ENCODE measurements at places on chromosomes 5 and 9.

GRCh38 chr9:3331801-3332200 is 194.0 kb downstream of the RFX3 start:
- no peak for DNase-seq

- no peak for DNase-seq
Observed at GRCh38 chr5:89016741-89017303, 133.8 kb upstream of the MEF2C start.

GRCh38 chr5:143771189-143771588 is 40.8 kb upstream of the HMHB1 start:
- DNase-seq: no peak

DNA sequence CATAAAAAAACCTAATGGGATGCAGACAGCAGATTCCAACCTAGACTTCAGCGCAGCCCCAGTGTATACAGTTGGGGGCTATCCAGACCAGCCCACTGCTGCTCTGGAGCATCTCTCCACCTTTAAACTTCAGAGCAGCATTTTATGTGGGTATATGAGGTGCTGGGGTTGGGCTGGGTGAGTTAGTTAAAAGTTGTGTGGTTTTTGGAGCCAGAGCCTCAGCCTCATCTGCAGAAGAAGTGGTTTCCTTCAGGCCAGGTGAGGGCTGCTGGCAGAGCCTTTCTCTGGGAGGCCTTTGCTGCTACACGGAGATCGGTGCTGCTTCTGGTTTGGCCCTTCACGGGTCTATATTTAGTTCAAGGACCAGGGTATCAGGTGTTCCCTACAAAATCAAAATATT is 228.3 kb downstream of the PDZD2 start:
- no peak for DNase-seq

DNA sequence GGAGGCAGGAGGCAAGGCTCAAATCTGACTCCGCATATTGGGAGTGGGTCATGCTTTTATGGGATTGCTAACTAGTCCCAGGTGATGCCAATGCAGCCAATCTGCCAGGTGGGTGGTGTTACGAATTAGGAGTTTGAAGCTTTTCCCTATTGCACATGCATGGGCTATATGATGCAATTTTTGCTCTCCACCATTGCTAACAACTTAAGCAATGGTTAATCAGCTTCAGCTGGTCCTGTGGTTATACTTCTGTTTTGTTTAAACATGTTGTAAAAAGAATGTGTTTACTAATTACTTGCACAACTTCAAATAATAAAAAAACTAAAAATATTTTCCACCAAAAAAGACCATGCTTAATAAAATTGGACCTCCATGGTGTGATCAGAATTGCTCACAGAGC is 55.7 kb downstream of the SHC3 start:
- DNase-seq: no peak

DNA sequence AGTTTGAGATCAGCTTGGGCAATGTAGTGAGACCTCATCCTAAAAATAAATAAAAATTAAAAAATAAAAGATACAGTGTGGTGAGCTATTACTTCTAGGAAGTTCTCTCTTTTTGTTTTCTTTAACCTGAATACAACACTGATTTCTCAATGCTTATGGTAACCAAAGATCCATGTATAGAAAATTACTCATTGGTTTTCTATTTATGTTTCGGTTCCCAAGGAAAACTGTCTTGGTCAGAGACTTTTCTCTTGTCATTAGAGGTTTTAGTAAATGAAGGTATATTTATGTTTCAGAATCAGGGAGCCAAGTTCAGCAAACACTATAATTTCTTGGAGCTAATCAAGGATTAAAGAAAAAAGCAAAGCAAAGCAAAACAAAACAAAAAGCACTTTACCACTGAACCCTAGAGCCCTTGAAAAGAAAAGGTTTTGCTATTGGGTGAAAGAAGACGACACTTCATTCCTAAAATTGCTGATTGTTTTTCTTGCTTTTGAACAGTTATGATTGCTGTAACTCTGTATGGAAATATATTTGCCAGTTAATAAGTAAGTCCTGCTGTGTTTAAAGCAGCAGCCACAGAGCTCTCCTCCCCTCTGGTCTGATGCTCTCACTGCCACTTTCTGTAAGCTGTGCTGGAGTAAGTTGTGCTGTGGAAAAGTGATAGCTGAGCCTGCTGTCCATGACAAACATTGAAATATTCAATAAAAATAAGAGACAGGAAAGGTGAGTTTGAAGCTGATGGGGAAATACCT is 298.2 kb downstream of the CD180 start:
- DNase-seq: no peak

DNA sequence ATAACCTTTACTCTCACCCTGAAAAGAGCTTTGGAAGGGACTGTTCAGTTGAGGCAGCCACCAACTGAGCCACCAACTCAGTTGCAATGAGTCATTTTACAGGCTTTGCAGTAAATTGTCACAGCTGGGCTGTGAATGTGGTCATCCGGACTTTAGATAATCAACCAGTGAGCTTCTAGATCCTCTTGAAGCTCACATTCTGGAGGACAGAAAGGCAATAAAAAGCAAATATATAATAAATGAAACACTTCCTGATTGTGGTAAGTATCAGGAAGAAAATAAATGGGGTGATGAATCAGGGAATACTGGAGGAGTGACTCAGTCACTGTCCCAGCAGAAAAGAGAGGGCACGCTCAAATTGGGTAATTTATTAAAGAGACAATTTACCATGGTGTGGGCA is 13.2 kb upstream of the C5orf58 start:
- no peak for DNase-seq
